Activated T-helper 17 cell treated with anti-CD3 and anti-CD28 coated beads, Interleukin-2, amount 50 U/mL, for 72 hours (primary cell): ENCODE measurements at places on chromosomes 2 and 18. TPM values are rescaled to one million over a fixed set of nuclear protein-coding genes. Genes with fewer than 3 reads are reported as not detected.

GRCh38 chr2:196534495-196534894 lies 105.0 kb upstream of the CCDC150 start:
- no peak for ATAC-seq

- ATAC-seq: no peak
Observed at GRCh38 chr2:241378816-241379215, 22.7 kb downstream of the FARP2 start.

VWC2L gene
- total RNA-seq: not detected

- no peak for ATAC-seq
Observed at GRCh38 chr2:8132879-8133278, 549.0 kb upstream of the ID2 start.

DNA sequence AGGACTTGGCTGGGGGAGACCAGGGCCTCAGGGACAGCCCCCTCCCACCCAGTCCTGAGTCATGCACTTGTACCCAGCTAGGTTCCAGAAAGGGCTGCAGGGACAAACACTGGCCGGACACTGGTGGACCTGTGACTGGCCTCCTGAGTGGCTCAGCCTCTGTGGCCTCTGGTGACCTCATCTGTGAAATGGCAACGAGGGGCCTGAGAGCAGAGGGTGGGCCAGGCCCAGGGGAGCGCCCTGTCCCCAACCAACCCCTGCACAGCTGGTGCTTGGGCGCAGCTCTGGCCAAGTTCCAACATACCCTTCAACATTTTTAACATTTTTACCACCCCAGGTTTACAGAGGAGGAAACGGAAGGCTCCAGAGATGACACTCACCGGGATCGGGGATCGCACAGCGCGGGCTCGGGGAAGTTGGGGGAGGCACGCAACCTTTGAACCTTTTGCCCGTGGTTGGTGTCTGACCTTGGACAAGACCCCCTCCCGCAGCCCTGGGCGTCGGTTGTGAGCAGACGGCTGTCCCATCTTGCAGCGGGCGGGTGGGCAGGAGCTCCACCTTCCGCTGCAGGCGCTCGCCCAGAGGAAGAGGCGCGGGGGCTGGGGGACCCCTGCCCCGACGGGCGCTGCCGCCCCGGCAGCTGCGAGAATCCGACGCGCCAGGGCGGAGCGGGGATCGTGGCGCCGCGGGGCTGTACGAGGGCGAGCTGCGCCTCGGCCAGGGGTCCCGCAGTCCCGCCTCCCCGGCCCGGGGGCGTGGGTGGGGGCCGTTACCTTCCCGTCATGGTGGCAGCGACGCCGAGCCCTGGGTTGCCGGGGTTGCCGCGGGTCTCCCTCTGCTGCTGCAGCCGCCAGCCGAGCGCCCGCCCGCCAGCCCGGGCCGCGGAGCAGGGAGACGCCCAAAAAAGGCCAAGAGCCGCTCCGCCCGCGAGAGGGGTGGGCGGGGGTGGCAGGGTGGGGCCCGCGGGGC lies 805 bp downstream of the LIMS2 start:
- ATAC-seq: peak; percentile 32

DNA sequence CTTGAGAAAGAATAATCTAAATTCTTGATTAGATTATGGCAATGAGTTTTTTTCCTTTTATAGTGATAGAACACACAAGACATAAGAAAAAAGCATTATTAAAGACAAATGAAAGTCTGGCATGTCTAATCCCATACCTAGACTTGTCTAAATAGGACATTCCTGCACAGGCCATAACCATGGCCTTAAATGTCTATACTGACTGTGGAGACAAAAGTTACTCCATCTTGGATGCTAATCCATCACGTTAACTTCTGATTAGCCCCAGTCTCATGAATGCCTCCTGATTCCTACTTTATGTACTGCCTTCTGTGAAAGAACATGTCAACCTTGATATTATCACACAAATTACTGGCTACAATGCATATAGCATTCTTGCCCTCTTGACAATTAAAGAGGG lies 23.6 kb downstream of the ORC2 start:
- no peak for ATAC-seq

GRCh38 chr18:2874765-2875164 lies 28.0 kb downstream of the EMILIN2 start:
- ATAC-seq: no peak

GRCh38 chr2:11669454-11670291 lies at the start of gene NTSR2:
NTSR2 (minus strand) TSS chr2:11670195; CDS start chr2:11670129, 66 bp downstream.
- peak; percentile 48 for ATAC-seq

- no peak for ATAC-seq
Observed at GRCh38 chr18:39761273-39761672, 2193.8 kb upstream of the PIK3C3 start.

DNA sequence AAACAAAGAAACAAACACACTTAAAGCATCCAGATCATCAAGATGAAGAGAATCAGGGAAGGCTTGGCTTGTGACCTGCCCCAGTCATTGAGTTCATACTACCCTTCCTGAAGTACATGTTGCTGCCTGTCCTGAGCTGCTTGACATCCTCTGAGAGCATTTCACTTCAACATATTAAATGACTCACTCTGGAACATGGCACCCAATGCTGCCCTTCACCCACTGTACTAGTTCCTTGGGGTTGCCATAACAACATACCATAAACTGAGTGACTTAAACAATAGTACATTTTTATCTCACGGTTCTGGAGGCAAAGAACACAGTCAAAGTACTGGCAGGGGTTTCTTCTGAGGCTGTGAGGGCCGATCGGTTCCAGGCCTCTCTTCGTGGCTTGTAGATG lies 371.3 kb downstream of the RNF144A start:
- ATAC-seq: no peak

GRCh38 chr2:11495844-11496681 lies 30.1 kb upstream of the E2F6 start:
- no peak for ATAC-seq

DNA sequence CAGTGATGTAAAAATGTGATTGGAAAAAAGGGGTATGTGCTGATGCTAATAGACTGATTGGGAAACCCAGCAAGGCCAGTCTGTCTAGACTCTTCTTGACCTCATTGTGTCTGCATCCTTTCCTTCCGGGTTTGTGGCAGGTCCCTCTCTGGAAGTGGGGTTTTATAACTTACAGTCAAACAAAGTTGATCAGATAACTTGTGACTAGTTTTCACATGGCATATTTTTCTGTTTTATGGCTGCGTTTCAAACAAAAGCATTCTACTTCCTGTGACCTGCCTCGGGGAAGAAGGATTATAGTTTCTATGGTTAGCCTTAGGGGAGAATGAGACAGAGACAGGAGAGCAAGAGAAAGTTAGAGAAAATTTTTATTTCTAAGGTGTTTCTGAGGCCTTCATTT lies 188.7 kb upstream of the HNMT start:
- ATAC-seq: no peak

DNA sequence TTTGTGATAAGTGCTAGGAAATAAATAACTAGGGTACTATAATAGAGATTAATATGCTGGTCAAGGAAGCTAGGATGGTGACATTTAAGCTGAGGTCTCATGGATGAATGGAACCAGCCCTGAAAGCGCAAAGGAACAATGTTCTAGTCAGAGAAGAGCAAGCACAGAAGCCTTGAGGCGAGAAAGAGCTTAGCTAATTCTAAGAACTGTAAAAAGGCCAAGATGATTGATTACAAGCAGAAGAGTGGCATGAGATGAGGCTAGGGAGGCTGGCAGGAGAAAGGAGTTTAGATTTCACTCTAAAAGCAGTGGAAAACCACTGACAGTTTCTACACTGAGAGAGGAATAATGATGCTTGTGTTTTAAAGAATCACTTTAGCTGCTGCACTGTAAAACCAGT lies 3.4 kb upstream of the YIPF4 start:
- ATAC-seq: no peak

DNA sequence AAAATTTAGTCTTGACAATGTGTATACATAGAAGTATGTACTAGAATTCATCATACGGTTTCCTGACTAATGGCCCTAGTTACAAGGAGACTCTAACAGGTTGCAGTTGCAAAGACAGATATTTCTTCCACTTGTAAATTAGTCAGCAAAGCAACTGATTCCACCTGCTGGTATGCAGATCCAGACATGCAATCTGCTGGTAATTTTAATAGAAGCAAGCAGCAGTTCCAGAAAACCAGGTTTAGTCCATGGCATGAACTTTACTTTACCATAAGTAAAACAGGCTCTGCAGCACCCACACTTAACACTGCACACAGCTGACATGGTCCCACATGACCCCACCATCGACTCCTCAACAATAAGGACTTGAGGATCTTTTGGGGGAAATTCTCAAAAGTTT lies 110.9 kb upstream of the SP3 start:
- ATAC-seq: no peak

GRCh38 chr18:70720607-70721006 lies 431.8 kb downstream of the SOCS6 start:
- ATAC-seq: no peak

GRCh38 chr2:71608034-71608433 lies 154.7 kb downstream of the DYSF start:
- ATAC-seq: no peak

- no peak for ATAC-seq
Observed at GRCh38 chr2:65314801-65315441, 87.3 kb downstream of the ACTR2 start.

GRCh38 chr2:219616550-219616949 lies 10.9 kb upstream of the SLC4A3 start:
- ATAC-seq: no peak

ZAP70 gene
- 176 TPM for total RNA-seq

GRCh38 chr2:100820523-100821254 lies 750 bp downstream of the NPAS2 start:
- peak; percentile 2 for ATAC-seq

KIDINS220 gene
- 31.1 TPM for total RNA-seq

GRCh38 chr18:13629841-13630715 lies 96.3 kb downstream of the FAM210A start:
- ATAC-seq: peak; percentile 83

SRD5A2 gene
- total RNA-seq: not detected

UGT1A10 gene
- not detected for total RNA-seq

DNA sequence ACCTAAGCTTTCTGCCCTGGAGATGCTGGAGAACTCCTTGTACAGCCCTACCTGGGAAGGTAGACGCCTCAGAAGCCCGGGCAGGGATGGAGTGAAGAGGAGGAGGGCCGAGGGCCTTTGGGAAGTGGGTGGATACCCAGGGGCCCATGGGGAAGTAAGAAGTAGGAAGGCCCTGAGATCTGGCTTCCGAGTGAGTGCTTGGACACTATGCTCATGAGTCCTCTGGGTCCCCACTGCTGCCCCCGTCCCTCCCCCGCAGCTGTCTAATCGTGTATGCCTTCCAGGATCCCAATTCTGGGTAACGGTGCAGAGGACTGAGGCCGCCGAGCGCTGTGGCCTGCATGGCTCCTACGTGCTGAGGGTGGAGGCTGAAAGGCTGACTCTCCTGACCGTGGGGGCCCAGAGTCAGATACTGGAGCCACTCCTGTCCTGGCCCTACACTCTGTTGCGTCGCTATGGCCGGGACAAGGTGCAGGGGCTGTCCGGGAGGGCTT lies 1.1 kb downstream of the DOK1 start:
- no peak for ATAC-seq

- no peak for ATAC-seq
Observed at GRCh38 chr2:202286595-202286994, 21.0 kb downstream of the NOP58 start.

DNA sequence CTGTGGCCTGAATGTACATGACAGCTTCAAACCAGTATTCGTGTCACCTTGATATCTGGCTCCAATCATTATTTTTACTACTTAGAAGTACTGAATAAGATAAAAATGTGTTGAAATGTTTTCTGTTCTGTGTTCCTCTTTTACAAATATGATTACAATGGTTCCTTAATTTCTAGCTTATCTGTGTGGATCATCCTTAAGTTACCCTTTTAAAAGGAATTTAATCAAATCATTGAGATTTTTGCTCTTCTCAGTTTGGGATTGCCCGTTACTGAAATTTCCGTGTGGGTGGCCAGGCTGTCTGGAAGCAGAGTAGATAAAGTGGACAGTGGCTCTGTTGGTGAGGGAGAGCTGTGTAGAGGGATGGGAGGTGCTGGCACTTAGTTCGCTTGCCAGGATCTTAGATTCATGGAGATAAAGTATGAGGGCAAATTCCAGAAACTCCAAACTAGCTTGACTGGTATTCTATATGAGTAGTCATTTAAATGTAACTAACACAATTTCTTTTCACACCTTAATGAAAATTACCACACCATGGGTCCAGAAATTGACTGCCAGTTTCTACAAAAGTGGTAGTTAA lies 27.4 kb upstream of the SAG start:
- ATAC-seq: no peak

DNA sequence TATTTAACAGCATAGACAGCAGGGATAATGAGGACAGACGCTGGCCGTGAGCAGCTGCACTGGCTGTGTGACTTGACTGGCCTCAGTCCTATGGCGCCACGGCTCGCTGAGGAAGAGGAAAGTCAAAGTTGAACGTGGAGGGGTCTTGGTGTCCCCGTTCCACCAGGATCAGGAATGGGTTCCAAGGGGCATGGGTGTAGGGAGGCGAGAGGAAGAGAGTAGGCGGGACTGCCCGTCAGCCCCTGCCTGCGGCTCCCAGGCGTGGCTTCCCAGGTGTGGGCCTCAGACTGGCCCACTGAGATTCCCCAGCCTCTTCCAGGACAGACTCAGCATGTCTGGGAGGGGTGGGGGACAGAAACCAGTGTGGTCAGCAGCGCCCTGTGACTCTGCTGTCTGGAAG lies 51.4 kb downstream of the POMC start:
- no peak for ATAC-seq

DNA sequence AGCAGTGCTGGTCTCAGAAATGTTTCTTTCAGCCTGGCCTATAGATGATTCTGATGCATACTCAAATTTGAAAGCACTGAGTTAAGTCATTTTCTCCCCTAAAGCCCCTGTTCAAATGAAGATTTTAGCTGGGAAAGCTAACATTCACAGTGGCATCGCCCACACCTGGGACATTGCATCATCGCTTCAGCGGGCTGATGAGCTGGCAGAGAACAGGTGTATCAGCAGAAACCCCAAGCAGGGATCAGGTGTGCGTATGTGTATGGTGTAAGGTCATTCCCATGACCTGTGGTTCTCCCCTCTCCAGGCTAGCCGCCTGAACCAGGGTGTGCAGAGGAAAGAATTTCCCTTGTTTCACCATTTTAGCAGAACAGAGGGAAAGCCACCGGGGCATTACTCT lies 56.3 kb downstream of the EPAS1 start:
- no peak for ATAC-seq

MATN3 gene
- not detected for total RNA-seq

GRCh38 chr2:136909777-136910176 lies 144.4 kb downstream of the THSD7B start:
- ATAC-seq: no peak

SNED1 gene
- 3.0 TPM for total RNA-seq

UGT1A7 gene
- not detected for total RNA-seq

TP53I3 gene
- 3.0 TPM for total RNA-seq

DNA sequence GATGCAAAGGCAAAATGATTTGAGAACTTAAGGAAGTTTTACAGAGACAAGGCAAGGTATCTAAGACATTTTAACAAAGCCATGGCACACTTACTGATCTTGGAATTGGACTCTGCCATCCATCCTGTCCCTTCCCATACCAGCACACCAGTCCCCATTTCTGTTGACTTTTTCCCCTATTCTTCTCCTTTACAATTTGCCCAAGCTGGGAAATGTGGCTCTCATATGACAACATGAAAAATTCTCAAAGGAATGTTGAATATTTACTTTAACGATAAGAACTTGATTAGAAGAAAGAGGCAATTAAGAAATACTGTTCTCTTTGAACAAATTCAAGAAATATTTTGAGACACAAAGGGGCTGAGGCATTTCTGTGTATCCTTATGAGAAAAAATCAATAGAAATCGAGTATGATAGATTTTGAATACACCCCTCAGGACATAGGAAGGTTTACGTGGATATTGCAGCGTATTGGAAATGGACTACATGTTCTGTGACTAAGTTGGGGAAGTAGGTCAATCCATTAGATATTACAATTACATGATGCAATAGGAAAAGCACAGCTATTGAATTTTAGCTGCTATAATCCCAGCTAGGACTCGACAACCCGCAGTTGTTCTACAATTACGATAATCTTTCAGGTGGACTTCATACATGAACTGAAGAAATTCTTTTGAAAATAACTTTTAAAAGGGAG lies 201.6 kb downstream of the TRIB2 start:
- no peak for ATAC-seq
